ELF-1 (cell line): ENCODE measurements at places on chromosomes 1 and 21.

GRCh38 chr1:35567947-35568558 lies 5.1 kb upstream of the TFAP2E start:
- DNase-seq, result no peak

GRCh38 chr1:21503706-21504377 lies 5.4 kb upstream of the ALPL start:
- DNase-seq, result no peak

DNA sequence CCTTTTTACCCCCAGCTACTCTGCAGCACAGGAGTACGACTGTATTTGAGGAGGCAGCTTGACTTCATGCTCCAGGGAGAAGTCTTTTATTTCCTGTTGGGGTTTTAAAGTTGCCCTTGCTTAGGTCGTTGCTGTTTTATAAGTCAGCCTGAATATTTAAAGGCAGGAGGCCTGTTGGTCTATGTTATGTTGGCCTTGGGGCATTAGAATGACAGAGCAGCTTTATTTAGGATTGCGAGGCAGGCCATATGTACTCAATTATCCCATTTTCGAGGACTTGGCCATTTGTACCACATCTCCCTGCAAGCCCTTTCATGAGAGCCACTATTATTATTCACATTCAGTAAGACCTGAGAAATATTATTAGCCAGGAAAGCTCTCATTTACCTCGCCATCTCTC lies 47.0 kb downstream of the KIF26B start:
- DNase-seq, result no peak

GRCh38 chr1:230109895-230110667 lies 43.0 kb downstream of the GALNT2 start:
- DNase-seq, result no peak

- DNase-seq, result no peak
These were observed 34.4 kb upstream of the ARF1 start for GRCh38 chr1:228048120-228048519.

GRCh38 chr21:35748678-35749314 lies 311.5 kb downstream of the SETD4 start:
- DNase-seq, result no peak

GRCh38 chr1:2496746-2497145 lies 20.7 kb downstream of the PLCH2 start:
- DNase-seq, result no peak

DNA sequence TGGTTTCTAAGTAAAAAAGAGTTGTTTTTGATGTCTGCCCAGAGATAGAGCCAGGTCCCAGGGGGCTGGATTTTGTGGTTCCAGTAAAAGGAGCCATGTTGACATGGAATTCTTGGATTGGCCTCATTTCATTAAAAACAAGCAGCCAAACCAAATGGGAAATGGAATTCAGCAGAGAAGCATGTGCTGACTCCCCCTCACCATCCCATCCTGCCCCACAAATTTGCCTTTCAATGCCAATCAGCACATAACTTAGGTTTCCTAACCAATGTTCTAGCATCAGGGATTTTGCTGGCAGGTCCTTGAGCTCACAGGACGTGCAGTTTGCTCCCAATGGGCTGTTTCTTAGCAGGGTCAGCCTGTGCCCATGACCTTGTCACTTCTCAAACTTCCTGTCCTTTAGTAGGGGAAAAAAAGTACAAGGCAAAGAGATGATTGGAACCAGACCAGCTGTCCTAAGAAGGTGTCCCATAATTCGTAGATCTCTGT lies 101.5 kb upstream of the GADD45A start:
- DNase-seq, result no peak

DNA sequence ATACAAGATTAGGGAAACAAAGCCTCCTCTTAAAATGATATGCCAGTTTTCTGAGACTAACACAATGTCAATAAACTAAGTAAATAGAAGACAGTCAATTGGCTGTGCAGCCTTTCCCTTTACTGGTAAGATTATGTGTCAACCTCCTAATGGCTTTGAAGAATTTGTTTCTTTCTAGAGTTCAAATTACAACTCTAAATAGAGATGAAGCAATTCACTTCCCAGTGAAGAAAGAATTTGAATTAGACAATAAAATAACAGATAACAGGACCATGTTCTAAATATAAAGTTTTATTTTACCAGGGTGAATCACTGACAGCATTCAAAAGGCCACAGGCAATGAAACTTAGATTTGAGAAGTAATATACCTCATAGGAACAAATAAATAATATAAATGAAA lies 680.3 kb downstream of the PLA2G4A start:
- DNase-seq, result no peak

GRCh38 chr1:221727146-221728036 lies 14.5 kb downstream of the DUSP10 start:
- no peak for DNase-seq

DNA sequence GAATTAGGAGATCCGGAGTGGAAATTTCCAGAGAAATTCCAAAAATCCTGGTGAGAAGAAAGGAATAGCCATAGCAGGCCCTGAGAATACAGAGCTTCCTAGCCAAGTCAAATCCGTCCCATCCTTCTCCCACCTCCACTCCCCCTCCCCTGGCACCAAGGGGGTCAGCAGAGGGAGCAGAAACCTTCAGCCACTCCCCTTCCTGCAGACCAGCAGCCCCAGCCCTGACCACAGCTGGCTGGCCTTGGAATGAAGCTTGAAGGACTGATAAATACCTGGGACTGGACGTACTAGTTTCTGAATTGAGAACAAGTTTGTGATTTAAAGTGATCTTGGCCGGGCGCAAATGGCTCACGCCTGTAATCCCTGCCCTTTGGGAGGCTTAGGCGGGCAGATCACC lies 13.8 kb upstream of the RIPPLY3 start:
- peak; percentile 69 for DNase-seq

- DNase-seq, result peak; percentile 49
These were observed 26.3 kb downstream of the CLEC20A start for GRCh38 chr1:178470411-178470960.

DNA sequence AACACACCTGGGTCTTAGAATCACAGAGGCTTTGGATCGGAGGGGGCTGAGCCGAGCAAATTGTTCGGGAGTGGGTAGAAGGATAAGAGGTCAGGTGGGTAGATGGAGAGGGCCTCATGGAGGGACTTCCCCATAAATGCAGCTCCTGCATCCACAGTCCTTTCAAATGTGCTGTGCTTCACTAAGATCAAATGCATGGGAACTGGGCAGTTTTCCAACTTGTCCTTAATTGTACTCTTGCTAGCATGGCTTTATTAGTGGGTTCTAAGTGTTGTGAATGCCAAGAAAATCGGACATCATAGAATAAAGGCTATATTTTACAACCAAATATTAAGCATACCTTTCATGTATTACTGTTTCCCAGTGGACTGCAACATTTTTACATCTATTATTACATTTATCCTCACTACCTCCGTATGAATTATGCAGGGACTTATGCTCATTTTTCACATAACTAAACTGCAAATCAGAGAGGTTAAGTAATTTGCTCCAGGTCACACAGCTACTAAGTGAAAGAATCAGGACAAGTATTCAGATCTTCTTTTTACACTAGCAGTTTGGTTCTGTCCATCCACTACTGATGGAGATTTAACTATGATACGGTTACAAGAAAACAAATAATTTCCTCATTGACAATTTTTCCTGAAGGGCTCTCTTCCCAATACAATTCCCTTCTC lies 174.5 kb upstream of the RUNX1 start:
- no peak for DNase-seq

- no peak for DNase-seq
These were observed 256.3 kb upstream of the IRF2BP2 start for GRCh38 chr1:234866007-234866866.

DNA sequence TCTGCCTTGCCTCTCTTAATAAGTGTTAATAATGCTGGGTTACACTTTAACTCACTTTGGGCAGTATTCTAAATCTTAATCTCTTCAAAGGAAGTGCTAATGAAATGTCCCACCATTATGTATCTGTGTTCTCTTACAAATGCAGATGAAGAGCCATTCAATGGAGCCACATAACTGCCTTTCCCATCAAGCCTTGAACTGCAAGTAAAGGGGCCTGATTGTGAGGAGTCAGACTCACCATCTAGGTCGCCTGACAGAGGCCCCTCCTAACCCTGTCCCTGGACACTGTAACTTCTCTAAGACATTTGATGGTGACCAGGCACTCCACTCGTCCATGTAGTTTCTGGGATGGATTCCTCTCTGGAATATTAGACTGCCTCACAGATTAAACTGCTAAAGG lies 329.4 kb downstream of the KIF26B start:
- DNase-seq, result peak; percentile 40

- DNase-seq, result no peak
These were observed 608.2 kb upstream of the ADGRL4 start for GRCh38 chr1:79614762-79615161.

DNA sequence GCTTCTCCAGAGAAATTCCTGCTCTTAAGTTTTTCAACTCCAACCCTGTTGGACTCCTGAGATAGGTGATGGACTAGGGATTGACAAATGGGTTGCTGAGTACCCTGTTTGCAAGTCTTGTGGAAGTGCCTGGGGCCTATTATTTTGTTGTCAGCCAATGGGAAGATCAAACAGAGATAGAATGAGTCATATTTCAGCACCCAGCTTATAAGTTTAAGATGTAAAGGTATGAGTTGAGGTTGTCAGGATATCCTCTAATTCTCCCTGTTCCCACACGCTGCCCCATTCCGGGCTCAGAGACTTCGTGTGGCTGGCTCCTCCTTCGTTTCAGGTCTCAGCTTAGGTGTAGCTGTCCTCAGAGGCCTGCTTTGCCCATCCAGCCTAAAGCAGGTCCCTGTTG lies 91.8 kb downstream of the CENPF start:
- no peak for DNase-seq

DNA sequence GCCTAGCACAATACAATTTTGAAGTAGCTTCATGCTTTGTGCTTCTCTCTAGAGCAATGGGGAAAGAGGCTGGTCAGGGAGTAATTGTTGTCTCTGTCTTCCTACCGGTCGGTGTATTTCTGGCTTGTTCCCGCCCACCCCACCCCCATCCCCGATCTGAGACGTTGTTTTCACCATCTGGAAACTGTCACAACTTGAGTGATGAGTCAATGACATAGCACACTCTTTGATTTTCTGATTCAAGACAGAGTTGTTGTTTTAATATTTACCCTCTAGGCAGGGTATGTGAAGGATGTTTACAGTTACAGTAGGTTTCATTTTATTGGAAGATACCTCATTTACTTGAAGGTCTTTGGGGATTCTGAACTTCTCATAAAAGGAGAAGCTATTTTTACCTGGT lies 7.0 kb downstream of the IL12RB2 start:
- peak; percentile 18 for DNase-seq

- peak; percentile 27 for DNase-seq
These were observed 117.8 kb downstream of the HHAT start for GRCh38 chr1:210446479-210446878.

GRCh38 chr1:218886101-218886871 lies 287.4 kb upstream of the LYPLAL1 start:
- DNase-seq, result no peak

DNA sequence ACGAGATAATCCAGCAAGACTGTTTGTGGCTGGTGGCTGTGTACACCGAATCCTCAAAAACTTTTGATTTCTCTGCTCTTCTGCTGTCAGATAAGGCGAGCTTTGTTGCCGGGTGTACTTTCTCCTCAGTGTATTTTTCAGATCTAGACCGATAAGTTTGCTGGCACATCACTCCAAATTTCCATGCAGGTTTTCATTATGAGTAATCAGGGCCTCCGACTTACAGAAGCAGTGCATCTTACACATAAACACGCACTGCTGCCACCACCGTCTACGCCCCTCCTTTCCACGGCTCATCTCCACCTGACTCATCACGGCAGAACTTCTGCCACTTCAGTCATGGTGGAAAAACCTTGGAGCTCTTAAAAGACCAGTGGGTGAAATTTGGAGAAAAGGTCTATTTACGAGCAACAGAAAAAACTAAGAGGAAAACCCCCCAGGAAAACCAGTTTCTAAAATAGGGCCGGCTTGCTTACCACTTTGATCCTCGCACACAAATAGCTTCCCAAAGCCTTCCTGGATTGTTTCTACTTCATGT lies 7.7 kb downstream of the ZBTB21 start:
- no peak for DNase-seq

GRCh38 chr1:76209238-76209637 lies 134.7 kb downstream of the ST6GALNAC3 start:
- no peak for DNase-seq

GRCh38 chr1:158075078-158075477 lies 81.6 kb downstream of the KIRREL1 start:
- no peak for DNase-seq

DNA sequence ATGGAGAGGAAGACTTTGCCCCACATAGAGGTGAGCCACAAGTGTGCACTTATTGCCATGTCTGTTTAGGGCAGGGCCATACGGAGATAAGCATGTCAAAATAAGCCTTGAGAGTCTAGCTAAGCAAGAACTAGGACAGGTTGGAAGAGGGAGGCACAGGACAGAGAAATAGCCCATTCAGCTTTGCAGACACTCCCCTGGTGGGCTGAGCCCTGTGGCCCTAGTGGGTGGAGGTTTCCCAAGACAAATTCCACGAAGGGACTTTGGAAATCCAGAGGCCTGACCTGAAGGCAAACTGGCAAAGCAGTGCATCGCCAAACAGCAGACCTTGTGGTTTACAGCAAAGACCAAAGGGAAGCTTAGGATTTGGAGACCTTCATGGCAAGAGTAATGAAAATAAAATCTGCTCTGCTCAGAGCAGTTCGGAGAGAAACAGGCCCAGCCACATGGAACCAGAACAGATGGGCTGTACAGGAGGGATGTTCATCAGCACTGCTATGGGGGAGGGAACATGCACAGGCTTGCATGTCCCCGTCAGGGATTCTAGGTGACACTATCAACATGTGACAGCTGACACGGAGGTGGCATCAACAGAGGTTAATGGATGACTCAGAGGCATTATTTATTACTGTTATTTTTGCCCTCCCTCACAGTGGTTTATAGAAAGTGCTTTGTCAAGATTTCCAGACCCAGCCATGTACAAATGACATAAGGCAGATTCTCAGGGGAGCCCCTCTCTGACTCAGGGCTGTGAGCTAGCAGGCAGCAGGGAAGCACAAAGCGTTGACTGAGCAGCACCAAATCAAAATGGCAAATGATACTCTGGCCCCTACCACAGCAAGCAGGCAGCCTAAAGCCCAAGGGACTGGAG lies 90.1 kb upstream of the IRF2BP2 start:
- no peak for DNase-seq

DNA sequence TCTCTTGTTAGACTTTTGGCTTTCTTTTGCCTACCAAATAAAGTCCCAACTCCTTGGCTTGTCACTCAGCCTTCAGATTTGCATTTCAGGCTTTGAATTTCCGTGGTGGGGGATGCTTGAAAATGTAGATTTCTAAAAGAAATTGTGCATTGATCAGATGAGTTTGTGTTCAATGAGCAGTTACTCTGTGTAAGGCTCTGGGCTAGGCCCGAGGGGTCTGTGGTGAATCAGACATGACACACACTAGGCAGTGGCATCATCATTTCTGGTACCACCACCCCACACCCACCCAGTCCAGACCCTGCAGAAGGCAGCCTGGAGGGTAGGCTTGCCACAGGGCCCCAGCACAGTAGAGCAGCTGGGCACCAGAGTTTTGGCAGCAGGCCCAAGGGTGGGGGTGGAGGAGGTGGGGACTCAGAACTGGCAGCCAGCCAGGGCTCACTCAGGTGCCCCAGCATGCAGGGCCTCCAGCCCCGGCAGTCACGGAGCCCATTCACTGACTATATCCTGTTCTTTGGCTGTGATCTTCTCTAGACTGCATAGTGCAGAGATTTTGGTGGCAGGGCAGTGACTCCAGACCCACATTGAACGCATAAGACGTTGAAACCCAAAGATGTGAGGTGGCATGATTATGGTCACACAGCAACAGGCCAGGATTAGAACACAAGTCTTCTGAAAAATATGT lies 97.2 kb upstream of the ARTN start:
- no peak for DNase-seq
